ENCODE measurements at places on chromosomes 5 and 9. TPM values are rescaled to one million over a fixed set of nuclear protein-coding genes. Genes with fewer than 3 reads are reported as not detected.
A peak's percentile ranks its signal among the peaks of the same experiment; 100 is the strongest.

GRCh38 chr5:179373101-179373934 is 28.1 kb upstream of the ADAMTS2 start:
- no peak for DNase-seq

DNA sequence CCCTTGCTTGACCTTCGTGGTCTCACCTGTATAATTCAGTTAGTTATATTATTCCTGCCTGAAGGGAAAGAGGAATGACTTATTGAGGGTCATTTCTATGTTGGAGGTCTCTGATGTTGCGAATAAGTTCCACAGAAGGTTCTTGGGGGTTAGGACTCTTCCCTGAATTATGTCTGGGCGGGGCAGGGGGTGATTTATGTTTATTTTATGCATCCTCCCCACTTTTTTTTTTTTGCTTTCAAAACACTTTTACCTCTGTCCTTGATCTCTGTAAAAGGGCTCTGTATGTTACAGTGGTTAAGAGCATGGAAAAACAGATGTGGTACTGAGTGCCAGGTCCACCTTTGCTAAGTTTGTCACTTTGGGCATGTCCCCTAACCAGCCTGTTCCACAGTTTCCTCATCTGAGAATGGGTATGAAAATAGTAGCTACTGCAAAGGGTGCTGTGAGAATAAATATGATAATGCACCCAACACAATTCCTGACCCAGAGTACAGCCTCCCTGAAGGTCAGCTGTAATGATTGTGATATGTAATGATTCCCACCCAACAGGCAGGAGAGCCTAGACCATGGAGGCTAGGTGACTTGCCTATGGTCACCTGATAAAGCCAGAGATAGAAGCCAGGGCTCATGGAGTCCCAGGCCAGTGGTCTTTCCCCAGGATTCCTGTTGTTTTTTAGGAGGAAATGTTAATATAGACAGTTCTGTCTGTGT is 54.8 kb downstream of the SLC22A5 start:
- DNase-seq = no peak

GRCh38 chr5:136200130-136200529 is 7.2 kb upstream of the SMIM32 start:
- no peak for DNase-seq

- no peak for DNase-seq
These were observed 6.4 kb upstream of the RNU6ATAC start for GRCh38 chr9:134170532-134171315.

ANKRD34B gene
- not detected for total RNA-seq

C9orf43 gene
- total RNA-seq = 0.21 TPM

GRCh38 chr5:94627191-94627590 is 8.7 kb downstream of the SLF1 start:
- DNase-seq = no peak

DNA sequence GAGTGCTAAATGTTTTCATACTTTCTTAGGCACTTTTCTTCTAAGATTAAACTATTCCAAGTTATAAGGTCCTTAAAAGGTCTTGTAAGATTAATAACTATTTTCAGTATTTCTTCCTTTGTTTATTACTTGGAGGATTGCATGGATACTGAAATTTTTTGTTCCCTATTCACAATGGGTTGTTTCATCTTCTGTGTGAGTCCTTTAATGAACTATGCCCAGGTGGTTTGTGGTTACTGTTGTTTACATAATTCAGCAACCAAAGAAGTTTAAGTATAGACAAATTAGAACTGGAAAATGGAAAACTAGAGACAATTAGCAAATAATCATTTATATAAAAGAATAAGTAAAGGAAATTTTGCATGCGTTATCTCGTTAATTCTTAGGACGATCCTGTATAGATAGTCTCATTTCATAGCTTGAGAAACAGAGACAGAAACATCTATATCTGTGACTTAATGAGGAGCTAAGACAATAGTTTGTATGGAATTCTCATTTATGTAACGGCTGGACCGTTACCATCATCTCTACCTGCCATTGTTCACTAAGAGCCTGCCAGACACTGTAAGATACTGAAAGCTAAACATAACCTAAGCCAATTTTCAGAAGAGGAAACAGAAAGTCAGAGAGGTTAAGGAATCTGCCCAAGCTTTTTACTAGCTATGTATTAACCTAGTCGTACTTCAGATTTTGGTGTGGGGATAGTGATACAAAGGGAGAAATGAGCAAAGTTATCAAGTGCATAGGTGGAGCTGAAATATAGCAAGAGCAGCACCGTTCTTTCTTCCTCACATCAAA is 148.2 kb downstream of the PAM start:
- DNase-seq = no peak

AK1 gene
- total RNA-seq = 918 TPM

DNA sequence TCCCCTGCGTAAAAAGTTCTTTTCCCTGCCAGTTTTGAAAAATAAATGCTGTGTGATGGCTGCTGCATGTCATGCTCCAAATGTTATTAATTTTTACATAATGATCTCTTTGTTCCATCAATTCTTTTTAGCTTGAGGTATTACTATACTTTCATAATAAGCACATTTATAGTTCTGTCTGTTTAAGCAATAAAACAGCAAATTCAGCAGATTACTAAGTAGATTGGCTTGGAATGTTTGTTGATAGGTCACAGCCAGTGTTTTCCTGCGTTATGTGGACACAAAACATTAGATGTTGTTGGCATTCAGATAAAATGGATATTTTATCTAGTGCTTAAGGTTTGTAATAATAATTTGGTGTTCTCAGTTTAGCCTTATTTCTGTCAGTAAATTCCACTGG is 242.0 kb downstream of the KDM4C start:
- DNase-seq = no peak

AK6 gene
- total RNA-seq = 27.7 TPM

GRCh38 chr9:73280113-73280512 is 128.4 kb downstream of the ANXA1 start:
- DNase-seq = no peak

DNA sequence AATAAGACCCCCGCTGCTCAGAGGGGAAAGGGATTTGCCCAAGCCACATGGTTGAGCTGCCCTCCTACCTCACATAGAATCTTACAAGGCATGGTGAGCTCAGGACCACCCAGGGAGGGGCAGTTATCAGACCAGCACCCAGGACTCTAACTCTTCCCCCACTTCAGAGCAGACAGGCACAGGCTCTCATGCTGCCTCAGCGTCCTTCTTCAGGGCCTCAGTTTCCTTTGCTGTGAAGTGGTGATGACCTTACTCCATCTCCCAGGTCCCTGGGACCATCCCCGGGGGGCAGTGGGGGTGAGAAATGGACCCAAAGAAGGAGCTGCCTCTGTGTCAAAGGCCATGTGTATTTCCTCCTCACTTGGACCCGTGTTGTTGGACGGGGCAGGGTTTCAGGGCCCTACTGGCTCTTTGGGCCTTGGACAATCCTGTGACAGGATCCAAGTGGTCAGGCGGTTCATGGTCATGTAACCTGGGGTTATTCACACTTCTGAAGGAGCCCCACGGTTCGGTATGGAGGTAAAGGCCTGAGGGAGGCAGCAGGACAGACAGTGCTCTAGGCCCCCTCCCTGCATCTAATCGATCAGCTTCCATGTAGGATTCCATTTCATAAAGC is 31.7 kb upstream of the CSF1R start:
- peak; percentile 3 for DNase-seq

DNA sequence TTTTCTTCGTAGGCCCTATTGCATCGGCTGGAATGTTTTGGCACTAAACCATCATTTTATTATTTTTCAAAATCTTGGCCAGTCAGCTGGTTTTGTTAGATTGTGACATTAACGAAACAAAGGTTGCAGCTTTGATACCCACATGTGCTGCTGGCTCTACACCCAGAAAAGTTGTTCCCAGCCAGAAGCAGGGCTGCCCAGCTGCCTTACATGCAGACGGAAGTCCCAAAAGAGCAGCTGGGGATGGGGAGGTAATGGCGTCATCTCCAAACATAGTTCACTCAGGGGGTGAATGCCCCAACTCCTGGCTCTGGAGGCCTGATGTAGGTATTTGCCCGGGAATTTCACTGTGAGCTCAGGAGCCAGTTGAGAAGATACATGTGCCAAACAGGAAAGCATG is 23.3 kb downstream of the TMEM171 start:
- DNase-seq = no peak

DNA sequence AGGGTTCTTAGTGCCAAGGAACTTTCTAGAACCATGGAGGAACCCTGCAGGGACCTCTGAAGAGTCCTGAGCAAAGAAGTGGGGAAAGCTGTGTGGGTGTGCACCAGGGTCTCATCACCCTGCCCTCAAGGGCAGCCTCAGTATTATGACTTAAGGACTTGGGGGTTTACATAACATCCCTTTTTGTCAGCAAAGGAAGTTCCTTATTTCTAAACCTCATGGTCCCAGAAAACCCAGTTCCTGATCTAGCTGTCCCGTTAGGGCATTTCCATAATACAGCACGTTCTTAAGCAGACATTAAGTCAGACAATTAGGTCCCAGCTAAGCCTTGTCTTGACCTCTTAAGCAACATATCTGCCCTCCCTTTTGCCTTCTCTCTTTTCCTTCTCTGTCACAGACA is 57.3 kb downstream of the DAPK1 start:
- no peak for DNase-seq

GRCh38 chr9:131609099-131609830 is 63.9 kb downstream of the PRRT1B start:
- peak; percentile 69 for DNase-seq

- DNase-seq = no peak
These were observed 314.4 kb upstream of the MSX2 start for GRCh38 chr5:174409971-174410370.

DNA sequence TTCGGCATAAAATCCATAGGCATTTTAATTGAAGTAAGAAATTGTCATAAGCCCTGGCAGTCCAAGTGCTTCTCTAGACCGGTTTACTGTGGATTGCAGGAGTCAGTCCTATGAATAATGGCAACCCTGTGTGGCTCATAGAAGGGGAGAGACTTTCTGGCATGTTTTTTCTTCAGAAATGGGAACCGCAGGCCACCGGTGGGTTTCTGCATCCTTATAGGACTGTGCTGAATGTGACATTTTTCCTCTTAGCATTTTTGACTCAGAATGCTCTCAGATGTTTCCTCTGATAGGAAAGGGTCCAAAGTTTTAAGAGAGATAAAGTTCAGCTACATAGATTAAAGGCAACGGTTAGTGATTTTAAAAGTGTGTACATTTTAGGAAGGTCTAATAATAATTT is 6.3 kb downstream of the DAPK1 start:
- DNase-seq = no peak

GPX8 gene
- total RNA-seq = 6.2 TPM

Data from heart right ventricle (tissue), 16 donors.